ENCODE measurements at places on chromosomes 3 and 15.

GRCh38 chr3:190024912-190025311, 95.8 kb downstream of the P3H2 start:
- DNase-seq = no peak

GRCh38 chr15:61724251-61724939, 335.9 kb downstream of the VPS13C start:
- no peak for DNase-seq

- DNase-seq = no peak
Observed at GRCh38 chr15:77409259-77410156, 10.4 kb downstream of the PEAK1 start.

GRCh38 chr3:45362758-45363157, 25.6 kb upstream of the LARS2 start:
- DNase-seq = no peak

- no peak for DNase-seq
Observed at GRCh38 chr3:110905121-110905520, 166.5 kb upstream of the NECTIN3 start.

- DNase-seq = no peak
Observed at GRCh38 chr3:95343767-95344166, 1280.9 kb downstream of the NSUN3 start.

- DNase-seq = no peak
Observed at GRCh38 chr3:65545429-65545828, 493.3 kb downstream of the MAGI1 start.

DNA sequence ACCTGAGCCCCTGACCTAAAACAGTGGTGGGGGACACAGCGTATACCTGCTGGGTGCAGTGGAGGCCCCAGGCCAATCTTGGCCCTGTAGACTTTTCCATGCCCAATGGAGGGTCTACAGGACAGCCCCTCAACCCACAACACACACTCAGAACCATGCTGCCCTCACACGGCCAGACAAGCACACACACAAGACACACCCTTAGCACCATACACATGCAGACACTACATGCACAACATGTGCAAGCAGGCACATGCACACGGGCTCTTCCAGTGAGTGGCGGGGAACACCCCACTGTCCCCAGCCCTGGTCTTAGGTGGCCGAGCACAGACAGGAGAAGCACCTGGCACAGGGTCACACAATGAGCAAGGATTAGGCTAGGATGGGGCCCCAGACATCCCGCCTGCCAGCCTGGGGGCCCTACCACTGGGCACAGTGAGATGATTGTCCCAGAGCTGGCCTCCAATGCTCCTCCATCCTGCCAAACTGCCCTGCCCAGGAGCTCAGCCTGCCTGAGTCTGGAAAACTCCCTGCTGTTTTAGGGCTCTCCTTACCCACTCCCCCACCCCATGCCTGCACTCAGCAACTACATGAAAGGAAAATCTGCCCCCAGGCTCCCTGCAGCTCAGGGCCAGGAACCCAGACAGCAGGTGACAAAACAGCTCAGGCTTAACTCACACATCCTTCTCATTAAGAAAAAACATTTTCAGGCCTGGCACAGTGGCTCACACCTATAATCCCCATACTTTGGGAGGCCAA, 15.8 kb downstream of the IQSEC1 start:
- DNase-seq = no peak

DNA sequence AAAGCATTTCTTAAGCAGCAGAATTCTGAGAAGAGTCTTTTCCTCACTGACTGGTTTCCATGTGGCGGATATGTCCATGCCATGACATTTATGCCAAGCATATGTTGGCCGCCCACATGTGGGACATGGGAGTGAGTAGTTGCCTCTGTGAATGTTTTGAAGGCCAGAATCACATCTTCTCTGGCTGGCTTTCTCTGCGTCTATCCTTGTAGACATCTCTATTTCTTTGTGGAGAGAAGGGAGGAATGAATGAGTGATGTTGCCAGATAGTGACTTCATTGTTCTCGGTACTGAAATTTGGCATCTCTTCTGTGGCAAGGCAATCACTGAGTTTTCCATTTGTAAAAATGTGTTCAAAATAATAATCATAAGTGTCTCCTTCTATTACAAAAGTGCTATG, 316.0 kb downstream of the CLSTN2 start:
- no peak for DNase-seq

- DNase-seq = peak; percentile 11
Observed at GRCh38 chr3:178966299-178967176, 105.1 kb downstream of the ZMAT3 start.

GRCh38 chr3:10867384-10867783, 51.4 kb downstream of the SLC6A11 start:
- no peak for DNase-seq

- no peak for DNase-seq
Observed at GRCh38 chr3:187014417-187014864, 84.1 kb downstream of the ST6GAL1 start.

All from T-cell (primary cell).